ENCODE measurements at places on chromosomes 7 and 10.

- no peak for DNase-seq
Observed at GRCh38 chr10:126314863-126315493, 73.3 kb downstream of the ADAM12 start.

- DNase-seq: no peak
Observed at GRCh38 chr7:29918850-29919249, 70.8 kb downstream of the SCRN1 start.

DNA sequence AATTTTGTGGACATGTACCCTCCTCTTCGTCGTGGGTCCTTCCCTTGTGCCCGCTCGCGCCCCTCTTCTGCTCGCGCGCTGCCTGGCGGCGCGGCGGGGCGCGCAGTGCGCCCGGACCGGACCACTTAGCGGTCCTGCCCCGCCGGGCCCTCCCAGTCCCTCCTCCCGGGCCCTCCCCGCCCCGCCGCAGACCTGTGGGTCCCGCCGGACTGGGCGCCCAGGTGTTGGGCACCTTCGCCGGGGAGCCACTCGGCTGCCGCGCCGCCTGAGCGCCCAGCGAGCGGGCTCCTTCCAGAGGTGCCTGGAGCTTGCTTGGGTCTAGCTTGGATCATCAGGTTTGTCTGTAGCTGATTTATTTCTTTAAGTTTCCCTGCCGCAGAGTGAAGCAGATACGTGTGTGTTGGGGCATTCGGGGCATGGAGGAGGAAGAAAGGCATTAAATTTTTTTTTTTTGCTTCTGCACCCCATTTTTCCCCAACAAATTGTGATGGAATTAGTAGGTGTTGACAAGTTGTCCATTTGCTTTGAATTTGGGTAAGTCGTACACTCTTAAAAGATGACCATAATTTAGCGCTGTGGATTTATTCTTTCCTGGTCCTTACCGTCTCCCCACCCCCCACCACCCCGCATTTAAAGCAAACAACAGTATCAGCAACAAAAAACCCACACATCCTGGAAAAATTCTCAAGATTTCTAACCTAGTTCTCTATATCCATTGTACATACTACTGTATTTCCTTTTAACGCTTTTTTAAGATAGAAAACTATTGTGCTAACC, 905 bp downstream of the C1GALT1 start:
- DNase-seq: peak; percentile 73

DNA sequence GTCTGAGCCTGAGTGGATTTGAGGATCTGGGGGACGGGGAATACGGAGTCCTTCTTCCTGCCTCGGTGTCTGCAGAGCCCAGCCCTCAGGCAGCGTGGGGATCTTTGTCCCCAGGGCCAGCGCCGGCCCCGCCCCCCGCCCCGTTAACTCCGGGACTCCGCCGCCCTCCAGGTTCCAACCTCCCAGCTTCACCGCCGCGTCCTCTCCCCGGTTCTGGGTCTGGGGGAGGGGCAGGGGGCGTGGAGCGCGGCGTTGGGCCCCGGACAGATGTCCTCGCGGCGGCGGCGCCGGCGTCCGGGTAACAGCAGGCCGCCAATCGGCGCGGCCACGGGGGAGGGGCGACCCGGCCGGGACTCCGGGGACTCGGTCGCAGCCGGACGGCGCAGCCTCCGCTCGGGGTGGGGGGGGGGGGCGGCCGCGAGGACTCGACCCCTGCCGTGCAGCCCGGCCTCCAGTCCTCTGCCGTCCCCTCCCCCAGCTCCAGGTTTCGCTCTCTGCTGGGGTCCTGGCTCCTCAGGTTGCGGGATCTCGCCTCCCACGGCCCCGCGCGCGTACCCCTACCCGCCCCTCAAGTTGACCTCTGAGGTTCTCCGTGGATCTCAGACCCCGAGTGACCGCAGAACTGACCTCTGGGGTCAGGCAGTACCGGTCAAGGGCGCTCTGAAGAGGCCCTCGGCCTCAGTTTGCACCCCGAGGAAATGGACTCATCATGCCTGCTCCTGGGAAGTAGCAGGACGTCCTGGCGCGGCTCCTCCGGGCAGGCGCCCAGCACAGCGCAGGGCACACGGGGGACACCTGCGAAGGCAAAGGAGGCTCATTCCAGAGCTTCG, 2.3 kb upstream of the ELFN1 start:
- DNase-seq: no peak

DNA sequence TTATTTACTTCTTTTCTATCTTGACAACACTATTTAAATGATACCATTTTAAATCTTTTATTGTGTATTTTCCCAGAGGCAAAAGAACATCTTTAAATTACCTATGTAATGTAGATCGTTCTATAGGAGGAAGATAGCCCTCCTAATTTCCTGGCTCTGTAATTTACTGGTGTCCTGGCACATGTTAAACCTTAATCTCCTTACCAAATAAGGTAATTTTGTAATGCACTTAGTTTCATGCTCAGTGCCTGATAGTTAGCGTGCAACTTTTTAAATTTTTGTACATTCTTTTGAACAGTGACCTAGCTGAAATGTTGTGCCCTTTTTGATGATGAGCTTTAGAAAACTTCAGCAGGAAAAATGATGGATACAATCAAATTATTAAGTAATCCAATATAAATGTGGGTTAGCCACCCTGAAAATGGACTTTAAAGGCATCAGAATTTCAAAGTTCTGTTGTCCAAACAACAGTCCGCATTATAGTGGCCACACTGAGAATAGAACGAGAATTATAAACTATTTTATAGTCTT, 81.4 kb downstream of the ABCB5 start:
- no peak for DNase-seq

DNA sequence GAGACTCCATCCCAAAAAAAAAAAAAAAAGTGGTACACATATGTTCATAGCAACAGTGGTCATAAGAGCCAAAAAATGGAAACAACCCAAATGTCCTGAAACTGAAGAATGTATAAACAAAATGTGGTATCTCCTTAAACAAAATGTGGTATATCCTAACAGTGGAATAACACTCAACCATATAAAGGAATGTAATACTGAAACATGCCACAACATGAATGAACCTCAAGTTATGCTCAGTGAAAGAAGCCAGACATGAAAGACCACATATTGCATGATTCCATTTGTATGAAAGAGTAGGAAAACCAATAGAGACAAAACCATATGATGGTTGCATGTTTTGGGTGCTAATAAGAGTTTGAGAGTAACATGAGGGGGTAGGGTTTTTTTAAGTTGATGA, 3.1 kb downstream of the GJC3 start:
- DNase-seq: no peak

DNA sequence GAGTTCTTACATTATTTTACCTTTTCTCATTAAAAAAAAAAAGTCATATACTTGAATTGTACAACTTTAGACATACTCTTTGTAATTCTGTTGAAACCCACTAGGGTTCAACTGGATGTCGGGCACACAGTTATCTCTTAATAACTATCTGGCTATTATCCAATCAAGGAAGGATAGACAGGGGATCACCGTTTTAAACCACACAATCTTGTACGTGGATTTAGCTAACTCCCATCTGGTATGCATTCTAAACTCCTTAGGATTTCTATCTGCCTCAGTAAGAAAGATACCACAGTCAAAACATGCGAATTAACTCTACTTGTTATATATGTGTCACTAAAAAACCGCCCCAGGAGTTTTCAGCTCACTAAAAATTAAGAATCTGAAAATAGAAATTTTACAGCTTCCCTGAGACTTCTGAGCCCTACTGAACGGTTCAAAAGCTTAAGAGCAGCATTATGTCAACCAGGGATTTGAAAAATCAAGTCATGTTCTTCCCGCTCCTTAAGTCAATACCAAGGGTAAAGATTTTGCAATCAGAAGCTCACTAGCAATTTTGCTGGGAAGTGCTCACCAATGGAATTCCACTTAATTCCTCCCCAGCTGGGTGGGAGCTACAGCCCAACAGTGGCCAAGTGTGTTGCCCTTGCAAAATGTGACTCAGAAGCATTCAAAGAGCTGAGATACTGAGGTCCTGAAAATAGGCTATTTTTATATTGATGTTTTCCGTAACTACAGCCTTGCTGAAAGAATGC, 267.0 kb downstream of the FRMD4A start:
- DNase-seq: no peak

DNA sequence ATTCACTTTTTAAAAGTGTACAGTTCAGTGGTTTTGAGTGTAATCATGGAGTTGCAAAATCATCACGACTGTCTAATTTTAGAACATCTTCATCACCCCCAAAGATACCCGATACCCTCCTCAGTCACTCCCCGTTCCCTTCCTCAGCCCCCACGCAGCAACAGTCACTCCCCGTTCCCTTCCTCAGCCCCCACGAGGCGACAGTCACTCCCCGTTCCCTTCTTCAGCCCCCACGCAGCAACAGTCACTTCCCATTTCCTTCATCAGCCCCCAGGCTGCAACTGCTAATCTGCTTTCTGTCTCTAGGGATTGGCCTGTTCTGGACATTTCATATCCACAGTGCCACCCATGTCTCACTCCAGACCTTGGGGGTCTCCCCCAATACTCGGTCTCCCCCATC, 161.6 kb upstream of the PPP2R2D start:
- DNase-seq: no peak

All from T47D (cell line).